AG08396 (cell line): ENCODE measurements at places on chromosomes 11 and 22.
A peak's percentile ranks its signal among the peaks of the same experiment; 100 is the strongest.

DNA sequence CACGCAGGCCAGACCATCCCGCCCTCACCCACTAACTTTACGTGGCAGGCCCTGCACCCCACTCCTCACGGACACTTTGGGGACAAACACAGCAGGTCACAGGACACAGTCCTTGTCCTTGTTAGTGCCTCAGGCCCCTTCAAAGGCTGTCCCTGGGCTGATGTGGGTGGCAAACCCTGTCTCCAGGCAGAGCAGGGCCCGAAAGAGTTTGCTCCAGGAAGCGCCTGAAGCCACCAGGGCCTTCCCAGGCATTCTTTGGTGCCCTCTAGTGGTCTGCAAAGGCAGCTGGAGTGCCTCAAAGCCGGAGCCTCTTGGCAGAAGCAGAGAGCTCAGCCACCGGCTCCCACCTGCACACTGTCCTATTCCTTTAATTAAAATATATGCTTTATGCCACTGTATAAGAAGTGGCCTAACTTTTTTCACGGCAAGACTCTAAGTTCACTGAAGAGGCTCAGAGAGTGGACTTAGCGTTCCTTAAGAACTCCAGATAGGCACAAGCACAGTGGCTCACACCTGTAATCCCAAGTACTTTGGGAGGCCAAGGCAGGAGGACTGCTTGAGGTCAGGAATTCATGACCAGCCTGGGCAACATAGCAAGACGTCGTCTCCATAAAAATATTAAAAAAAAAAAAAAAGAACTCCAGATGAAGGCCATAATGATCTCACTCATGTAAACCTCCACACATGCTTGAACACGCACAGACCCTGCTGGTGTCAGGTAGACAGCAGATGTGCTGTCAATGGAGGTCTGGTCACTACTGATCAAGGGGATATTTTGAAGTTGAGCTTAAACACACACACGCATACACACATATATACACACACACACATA is 11.1 kb downstream of the TXN2 start:
- peak; percentile 78 for DNase-seq

DNA sequence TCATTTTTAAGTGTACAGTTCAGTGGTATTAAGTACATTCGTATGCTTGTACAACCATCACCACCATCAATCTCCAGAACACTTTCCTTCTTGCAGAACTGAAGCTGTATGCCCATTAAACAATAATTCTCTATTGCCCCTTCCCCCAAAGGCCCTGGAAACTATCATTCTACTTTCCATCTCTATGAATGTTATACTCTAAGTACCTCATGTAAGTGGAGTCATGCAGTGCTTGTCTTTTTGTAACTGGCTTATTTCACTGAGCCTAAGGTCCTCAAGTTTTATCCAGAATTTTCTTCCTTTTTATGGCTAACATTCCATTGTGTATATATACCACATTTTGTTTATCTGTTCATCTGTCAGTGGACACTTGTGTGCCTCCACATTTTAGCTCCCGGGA is 29.7 kb downstream of the MMP7 start:
- no peak for DNase-seq

DNA sequence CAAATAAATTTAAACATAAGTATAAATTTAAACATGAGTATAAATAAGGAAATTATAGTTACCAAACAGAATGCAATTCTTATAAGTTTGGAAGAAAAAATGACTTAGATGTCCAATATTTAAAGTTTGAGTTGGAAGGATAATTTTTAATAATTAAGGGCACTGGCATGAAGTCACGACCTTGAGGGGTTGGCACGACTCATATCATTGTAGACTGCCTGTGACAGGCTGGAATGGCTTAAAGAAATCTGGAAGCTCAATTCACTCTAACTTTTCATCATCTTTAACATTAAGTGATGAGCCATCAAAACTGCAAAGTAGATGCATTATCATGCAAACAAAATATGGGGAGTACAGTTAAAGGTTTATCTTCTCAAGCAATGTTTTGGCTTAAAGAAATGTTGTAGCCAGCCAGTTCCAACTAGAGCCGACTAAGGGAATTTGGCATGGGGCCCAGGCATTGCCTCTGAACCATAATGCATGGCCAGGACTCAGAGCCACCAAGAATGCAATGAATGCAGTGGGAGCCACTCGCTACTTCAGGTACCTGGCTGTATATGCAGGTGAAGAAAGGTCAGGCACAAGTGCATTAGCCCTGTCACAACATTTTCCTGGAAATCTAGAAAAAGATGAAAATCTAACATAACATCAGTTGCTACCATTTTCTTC is 33.4 kb downstream of the PGR start:
- peak; percentile 4 for DNase-seq

GRCh38 chr11:60957188-60957587 is 5.2 kb upstream of the SLC15A3 start:
- no peak for DNase-seq
